LoVo (cell line): ENCODE measurements at places on chromosomes 5 and 9.

- DNase-seq = no peak
Observed at GRCh38 chr9:87122947-87123685, 175.8 kb upstream of the GAS1 start.

- no peak for DNase-seq
Observed at GRCh38 chr9:36725777-36726356, 153.2 kb downstream of the MELK start.

DNA sequence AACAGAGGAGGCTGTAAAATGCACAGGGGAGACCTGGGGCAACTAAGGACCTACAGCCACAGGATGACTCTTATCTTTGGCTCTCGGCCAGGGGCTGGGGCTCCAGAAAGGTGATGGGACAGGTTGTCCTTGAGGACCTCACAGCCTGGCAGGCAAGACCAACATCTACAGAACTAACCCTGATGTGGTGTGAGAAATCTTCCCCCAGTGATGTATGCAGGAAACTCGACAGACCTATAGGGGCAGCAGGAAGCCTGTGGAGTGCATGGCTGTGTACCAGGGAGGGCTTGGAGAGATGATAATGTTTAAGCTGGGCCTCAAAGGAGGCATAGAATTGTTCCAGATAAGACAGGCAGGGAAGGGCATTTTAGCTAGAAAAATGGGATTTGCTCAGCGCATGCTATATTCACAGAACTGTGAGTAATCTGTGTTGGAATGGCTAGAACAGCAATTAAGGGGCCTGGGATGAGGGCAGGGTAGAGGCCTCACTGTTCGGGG lies 68.5 kb upstream of the SLC25A51 start:
- no peak for DNase-seq

DNA sequence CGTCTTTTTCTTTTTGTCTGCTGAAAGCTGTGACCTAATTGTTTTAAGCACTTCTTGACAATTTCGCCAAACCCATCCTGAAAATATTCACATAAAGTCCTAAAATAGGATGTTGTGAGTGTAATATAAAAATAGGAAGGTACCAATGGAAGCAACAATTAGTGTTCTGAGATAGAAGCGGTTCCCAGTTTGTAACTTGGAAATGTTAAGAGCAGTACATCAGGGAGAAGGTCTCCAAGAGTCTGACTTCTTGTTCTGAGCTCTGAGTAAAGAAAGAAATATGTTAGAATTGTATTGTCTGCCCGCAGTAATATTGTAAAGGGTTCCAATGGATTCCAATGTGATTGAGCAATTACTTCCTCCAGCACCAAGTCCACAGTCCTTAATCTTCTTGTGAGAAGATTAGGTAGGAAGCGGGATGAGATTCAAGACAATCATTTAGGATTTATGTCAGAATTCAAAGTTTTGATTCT lies 3.9 kb downstream of the VCAN start:
- DNase-seq = no peak

DNA sequence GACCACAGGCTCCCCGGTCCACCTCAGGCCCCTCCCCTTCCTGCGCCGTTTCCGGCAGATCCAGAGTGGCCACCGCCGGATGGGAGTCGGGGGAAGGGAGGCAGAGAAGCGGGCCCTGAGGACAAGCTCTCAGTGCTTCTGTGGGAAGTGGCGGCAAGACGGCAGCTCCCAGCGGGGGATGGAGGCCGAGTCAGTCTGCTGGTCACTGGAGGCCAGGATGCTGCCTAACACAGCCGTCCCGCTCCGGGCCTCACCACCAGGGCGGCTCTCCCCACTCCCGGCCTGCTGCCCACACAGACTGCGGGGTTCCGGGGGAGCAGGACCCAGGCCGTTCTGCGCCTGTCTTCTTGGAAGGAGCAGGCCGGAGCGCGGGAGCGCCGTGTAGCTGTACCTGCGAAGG lies 31.4 kb downstream of the FXN start:
- DNase-seq = no peak

GRCh38 chr5:116575326-116576052 lies 866 bp upstream of the SEMA6A start:
- DNase-seq = no peak

GRCh38 chr9:134809826-134810225 lies 70.8 kb upstream of the FCN2 start:
- no peak for DNase-seq

DNA sequence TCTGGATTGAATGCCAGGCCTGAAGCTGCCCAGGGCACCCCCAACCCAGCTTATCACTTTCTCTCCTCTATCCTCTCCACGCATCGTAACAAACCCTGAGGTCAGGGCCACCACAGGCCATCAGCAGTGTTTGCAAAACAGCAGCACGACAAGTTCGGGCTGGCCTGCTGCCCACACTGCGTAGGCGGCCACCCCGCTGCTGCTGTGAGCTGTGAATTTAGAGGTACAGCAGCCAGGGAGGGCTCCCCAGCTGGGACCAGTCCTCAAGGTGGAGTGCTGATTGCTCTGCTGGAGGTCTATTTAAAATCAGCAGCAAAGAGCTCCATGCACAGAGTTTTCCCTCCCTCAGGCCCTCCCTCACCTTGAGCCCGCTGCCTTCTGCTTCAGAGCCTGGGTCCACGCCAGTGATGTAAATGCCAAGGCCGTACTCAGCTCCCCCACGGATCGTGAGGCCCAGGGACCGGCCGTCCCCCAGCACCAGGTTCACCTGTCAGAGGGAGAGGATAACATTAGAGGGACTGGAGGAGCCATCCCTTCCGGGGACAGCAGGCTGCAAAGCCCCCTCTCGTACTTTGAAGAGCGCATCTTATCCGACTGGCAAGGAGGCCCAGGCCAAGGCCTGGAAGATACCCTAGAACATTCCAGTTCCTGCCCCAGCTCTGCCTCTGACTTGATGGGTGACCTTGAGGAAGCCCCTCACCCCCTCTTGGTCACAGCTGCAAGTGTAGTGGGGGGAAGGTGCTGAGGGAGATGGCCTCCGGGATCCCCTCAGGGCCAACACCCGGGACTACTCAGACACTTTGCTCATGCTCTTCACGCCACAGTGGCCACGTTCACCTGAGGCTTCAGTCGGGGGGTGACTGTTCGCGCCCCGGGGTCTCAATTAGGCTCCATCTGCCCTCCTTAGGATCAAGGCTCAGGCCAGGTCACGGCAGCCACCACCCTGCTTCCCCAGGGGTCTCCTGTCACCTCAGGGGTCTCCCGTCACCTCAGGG lies 39.1 kb downstream of the WHRN start:
- no peak for DNase-seq

DNA sequence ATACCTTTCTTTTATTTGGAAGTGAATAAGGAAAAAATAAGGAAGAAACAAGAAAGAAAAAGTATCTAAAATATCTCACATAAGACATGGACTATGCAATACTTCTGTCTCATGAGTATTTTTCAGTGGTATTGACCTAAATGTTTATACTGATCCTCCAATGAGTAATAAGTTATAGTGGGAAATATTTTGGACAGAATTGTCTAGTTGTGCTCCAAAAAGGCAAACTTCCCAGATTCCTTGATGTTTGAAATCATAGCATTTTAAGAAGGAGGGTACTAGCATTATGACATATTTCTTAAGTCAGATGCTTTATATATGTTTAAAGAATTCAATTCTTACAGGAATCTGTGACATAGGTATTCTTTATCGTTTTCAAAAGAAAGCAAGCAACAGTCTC lies 34.5 kb upstream of the BASP1 start:
- DNase-seq = no peak

GRCh38 chr5:39080597-39081204 lies 6.5 kb upstream of the RICTOR start:
- peak; percentile 61 for DNase-seq

DNA sequence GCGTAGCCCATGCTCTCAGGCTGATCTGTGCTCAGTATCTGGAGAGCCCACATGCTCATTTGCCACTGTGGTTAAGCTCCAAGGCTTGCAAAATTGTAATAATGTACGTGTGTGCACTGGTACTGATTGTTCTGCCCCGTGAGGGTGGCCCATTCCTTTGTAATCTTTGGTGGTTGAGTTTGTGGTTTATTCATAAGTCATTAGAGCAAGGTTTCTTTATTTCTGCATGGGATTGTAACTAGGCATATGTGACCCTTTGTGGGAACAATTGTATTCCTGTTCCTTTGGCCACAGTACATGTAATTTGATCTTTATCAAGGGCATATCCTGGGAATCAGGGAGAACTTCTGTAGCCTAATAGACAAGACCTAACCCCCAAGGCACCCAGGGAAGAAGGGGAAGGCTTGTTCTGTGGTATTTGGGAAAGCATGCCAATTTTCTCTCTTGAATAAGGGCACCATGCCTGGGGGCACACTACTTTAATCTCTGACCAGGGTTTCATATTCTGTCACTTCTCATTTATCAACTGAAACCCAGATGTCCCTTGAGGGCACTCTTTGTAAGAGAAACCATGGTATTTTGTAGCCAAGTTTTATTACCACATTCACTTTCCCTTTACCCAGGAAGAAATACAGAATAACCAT lies 74.6 kb downstream of the NPR3 start:
- no peak for DNase-seq

DNA sequence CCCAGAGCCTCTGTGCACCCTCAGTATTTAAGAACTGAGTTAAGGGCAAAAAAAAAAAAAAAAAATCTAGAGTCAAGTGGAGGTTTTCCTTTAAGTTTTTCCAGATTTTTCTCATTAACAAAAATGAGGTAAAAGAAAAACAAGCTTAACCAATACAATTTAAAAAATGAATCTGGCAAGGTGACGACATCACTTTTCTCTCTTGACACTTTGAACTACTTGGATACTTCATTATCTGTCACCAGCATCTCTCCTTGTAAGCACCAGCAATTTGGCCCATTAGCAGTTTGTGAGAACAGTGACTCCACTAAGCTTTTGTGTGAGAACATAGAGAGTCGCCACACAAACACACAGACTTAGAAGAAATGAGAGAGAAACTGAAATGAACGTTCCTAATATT lies 345.7 kb upstream of the SLC30A5 start:
- DNase-seq = no peak

- DNase-seq = peak; percentile 50
Observed at GRCh38 chr9:105157171-105157583, 87.3 kb upstream of the SLC44A1 start.

- DNase-seq = peak; percentile 29
Observed at GRCh38 chr5:176388003-176388443, 375 bp downstream of the NOP16 start.

GRCh38 chr5:68452286-68452685 lies 236.7 kb downstream of the PIK3R1 start:
- no peak for DNase-seq

DNA sequence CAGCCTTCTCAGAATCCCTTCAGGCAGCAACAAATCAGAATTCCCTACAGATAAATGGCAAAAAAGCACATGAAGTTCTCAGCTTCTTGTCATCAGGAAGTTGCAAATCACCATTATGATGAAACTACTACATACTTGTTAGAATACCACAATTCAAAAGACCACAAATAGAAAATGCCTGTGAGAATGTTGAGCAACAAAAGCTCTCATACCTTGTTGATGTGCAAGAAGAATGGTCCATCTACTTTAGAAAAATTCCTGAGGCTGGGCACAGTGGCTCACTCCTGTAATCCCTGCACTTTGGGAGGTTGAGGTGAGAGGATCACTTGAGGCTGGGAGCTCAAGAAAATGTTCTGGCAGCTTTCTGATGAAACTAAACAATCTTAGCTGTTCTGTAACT lies 278.1 kb downstream of the ICE1 start:
- DNase-seq = no peak
